Hindlimb muscle (tissue), 1 donor: ENCODE measurements at places on chromosomes 12 and 14.
A peak's percentile ranks its signal among the peaks of the same experiment; 100 is the strongest.

DNA sequence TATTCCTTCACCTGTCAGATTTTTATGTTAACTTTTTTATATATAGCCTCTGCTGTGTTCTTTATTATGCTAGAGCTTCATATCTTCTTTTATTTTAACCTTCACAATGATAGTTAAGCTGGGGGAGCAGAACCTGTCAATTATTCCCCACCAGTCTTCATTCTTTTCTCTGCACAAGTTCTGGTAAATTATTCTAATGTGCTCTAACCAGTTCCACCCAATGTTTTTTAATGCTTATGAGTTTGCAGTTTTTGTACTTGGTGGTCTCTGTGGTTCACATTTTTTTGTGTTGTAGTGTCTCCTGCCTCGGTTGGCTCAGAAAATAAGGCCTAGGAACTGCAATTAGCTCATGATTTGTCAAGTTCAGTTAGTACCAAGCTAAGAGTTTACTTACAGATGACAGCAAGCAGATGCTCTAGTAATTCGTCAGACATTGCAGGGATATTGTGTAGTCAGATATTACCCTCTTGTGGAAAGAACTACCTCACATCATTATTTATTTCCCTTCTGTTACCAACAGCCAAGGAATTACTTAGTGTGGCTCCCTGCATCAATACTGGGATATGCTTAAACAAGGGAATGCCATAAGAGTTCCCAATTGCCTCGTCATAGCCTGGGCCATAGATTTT is 14.5 kb downstream of the DYRK2 start:
- no peak for DNase-seq

DNA sequence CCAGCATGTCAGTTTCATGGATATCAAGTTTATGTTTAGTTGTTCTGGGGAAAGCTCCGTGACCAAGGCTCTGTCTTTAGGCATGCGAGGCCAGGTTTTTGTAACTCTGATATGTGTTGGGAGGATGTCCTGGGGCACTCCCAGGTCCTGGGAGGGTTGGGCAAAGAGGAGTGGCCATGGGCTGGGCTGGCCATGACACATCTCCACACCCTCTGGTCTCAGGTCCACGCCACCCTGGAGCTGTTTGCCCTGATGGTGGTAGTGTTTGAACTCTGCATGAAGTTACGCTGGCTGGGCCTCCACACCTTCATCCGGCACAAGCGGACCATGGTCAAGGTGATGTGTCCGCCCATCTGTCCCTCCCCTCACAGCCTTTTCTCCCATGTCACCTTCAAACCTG is 46.4 kb downstream of the TPCN1 start:
- DNase-seq: no peak

DNA sequence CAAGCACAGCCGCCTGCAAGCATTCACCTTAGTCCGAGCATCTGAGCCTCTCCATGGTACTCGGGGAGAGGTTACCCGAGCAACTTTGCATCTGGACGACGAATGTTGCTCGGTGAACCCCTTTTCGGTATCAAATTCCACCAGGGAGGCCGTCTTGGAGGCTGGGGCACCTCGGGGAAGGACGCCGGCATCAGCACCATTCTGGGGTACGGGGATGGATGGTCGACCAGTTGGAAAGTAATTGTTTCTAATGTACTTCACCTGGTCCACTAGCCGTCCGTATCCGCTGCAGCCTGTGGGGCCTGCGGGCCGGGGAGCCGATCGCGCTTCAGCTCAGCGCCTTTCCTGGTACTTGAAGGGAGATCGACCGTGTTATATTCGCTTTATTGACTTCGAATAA is 161.7 kb upstream of the RTL1 start:
- no peak for DNase-seq

- DNase-seq: peak; percentile 27
Measured at GRCh38 chr14:71242237-71242748, 335.0 kb downstream of the PCNX1 start.

DNA sequence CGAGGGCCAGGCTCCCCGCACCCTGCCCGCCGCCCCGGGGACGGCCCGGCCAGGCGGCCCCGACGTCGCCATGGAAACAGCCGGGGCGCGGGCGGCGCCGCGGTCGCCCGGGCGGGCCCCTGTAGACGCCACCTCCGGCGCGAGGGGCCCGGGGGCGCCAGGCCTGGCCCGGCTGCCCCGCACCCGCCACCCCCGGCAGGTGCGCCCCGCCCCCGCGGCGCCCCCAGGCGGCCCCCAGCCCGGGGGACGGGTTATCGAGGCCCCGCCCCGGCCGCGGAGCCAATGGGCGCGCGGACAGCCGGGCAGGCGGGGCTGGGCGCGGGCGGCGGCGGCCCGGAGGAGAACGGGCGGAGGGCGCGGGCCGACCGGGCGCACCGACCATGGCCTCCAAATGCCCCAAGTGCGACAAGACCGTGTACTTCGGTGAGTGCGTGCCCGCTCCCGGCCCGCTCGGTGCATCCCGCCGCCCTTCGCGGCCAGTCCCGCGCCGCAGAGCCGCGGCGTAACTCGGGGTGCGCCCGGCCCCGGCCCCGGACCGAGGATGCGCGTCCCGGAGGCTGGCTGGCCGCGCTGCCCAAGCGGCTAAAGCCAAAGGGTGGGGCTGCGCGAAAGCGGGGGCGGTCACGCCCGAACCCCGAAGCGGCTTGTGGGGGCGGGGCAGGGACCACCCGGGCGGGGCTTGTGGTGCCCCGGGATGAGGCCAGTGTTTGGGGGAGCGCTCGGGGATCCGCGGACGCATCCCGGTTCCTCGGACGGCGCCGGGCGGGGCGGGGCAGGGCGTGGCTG is at the start of gene CRIP2:
Gene CRIP2 (plus strand): TSS at position 339 of the 786 bp plus-strand sequence. CDS start 42 bp downstream, at position 381.
- DNase-seq: no peak

DNA sequence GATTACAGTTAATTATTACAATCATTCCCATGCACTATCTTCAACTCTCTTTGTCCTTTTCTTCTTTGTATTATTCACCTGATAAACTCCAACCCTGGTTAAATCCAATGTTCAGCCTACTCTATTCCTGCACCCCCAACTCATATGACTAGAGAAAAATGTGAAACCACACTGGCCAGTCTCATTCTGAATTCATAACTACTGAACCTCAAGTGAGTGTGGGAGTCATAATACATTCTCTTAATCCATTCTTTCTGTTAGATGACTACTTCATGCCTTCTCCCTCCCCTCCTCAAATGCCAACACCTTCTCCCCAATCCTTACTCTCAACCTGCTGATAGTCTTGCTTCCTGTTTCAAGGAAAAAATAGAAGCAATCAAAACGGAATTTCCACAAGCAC is 22.3 kb upstream of the ITPR2 start:
- no peak for DNase-seq

DNA sequence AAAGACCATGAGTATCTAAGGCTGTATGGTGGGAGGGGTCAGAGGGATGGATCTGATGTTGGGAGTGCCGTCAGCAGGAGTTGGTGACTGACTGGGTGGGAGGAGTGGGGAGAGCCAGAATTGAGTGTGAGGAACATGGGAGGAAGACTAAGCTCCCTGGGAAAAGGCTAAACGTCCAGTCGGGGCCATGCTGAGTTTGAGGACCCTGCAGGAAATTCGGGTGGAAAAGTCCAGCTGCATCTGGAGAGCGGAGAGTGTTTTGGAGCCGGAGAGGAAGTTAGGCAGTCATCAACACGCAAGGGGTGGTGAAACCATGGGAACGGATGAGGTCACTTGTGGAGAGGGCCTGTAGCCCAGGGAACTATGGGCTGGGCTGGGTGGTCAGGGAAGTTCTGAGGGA is 60.9 kb downstream of the ELK3 start:
- no peak for DNase-seq

DNA sequence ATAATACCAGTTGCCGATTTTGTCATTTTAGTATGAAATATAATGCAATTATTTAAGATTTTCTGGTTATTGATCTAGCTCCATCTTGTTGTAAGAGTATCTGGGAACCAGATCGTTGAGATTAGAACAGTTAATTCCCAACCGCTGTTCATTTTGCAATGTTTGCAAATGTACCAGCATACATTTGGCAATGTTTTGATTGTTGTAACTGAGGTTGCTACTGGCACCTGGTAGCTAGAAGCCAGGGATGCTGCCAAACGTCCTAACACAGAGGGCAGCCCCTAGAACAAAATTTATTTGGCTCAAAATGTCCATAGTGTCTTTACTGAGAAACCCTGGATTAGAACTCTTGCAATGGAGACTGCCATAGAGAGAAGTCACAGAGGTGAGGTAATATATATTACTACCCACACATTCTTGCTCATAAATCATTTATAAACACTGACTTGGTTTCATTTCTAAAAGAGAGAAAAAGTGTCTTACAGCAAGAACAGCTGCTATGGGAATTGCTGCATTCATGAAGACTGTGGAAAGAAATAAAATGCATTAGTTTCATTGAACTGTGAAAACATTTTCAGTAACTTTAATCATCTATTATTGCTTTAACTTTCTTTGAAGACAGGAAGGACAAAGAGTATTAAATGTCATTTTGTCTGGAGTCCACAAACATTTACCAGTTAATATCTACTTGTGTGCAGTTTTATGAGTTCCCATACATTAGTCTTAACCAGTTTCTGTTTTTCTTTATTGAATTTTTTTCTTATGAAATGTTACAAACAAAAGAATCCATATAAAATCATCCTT is 46.2 kb downstream of the ABCC9 start:
- no peak for DNase-seq

DNA sequence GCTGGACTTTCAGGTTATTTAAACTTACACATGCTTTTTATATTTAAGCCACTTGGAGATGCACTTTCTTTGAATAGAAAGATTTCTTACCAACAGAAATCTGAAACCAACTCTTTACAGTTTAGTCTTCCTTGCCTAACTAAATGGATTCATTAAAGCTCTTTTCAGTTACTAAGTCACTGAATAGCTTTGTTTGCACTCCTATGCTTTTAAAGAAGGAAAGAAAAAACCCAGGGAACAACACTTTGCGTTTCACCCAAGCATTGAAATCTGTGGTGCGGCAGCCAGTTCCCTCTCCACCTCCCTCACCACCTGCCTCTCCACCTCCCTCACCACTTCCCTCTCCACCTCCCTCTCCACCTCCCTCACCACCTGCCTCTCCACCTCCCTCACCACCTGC is 70.3 kb downstream of the RIMBP2 start:
- no peak for DNase-seq

- no peak for DNase-seq
Measured at GRCh38 chr12:103672401-103673119, 85.5 kb downstream of the STAB2 start.

- DNase-seq: no peak
Measured at GRCh38 chr14:95814363-95815225, 62.0 kb upstream of the TUNAR start.

- DNase-seq: no peak
Measured at GRCh38 chr12:7079826-7080125, 12.5 kb downstream of the C1R start.

- no peak for DNase-seq
Measured at GRCh38 chr14:101783260-101784016, 21.9 kb downstream of the PPP2R5C start.

- peak; percentile 5 for DNase-seq
Measured at GRCh38 chr14:79278286-79278797, 933.0 kb downstream of the DIO2 start.

- no peak for DNase-seq
Measured at GRCh38 chr12:52327830-52328500, 6.8 kb upstream of the KRT83 start.

- DNase-seq: no peak
Measured at GRCh38 chr14:93318927-93319326, 13.9 kb downstream of the BTBD7 start.

DNA sequence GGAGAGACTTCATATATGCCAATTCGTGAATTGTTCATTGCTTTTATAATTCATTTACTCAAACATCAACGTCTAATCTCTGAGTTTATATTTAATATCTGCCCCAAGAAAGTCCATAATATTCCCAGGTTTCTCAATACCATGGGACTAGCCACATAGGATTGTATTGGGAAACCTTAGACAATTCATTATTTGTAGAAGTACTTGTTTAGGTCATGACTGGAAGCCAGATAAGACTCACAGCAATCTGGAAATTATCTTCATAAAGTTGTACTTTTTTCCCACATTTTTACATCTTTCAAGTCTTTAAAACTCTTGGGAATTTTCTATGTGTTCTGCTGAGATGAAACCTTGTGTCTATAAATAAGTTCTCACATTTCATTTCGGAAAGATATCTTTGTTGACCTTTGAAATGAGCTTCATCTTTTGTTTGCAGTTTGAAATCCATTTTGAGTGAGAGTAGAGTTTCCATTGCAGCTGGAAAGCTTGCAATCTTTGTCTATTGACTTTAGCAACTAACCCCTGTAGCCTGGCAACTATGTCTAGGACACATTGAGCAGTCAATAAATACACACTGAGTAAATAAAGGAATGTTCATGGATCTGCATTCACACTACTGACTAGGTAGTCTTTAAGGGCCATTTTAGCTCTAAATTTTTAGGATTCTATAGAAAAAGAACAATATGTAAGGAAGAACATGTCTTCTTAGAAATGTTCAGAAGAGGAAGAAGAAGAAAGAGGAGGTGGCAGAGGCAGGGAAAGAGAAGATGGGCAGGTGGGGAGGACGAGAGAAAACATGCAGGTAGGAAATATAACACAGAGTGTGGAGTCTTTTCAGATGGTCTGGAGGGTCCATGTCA is 154.4 kb downstream of the LRIG3 start:
- DNase-seq: peak; percentile 29

DNA sequence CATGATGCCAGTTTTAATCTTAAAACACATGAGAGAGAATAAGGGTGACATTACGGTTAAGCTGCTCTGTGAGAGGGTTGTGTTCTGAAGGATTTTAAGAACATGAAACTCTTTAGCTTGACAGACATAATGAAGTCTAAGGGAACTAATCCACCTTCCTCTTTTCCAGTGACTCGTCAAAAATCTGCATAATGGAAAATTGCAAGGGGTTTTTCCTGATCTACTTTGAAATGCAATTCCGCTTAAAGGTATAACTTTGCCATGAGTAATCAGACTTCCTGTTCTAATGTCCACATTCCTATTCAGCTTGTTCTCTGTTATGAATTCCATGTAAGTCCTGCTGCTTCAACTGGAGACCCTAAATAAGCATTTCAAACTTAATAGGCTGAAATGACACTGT is at the start of gene ZNF705A:
Gene ZNF705A (plus strand): TSS at position 171 of the 400 bp plus-strand sequence. CDS start 15,611 bp downstream, outside the sequence.
- peak; percentile 10 for DNase-seq

DNA sequence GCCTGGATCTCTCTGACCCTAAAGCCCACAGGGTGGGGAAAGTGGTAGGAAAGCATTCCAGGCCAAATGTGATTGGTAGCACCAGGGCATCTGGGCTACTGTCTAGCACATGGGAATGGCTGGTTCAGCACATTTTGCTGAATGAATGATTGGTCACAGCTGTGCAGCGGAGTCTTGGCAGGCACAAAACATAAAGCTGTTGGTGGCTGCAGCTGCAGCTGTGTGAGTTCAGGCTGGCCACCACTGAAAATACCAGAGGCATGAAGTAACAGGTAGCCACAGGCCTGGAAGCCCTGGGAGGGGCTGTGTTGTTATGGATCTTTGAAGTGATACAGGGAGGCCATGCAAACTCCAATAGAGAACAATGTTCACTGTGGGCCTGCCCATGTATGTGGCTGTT is 72.7 kb downstream of the MYRFL start:
- DNase-seq: peak; percentile 77
